NCI-H774 (cell line): ENCODE measurements at places on chromosomes 4 and X.

GRCh38 chrX:134002921-134003615, 17.7 kb upstream of the GPC3 start:
- no peak for DNase-seq

DNA sequence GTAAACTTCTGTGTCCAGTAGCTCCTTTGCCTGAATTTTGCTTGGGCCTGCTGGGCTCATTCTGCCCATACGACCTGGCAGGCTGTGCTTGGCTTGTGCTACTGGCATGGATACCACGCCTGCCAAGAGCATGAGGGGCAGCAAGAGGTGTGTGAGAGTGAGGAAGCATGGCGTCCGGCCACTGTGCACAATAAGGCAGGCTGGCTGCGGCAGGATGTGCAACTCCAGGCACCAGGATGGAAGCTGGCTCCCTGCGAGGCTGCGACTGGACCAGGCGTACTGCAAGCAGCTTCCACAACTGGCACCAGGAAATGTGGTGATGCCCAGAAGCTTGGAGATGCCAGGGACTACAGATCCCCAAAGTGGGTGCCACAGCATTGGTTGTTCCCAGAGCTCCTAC, 709.3 kb downstream of the PCDH18 start:
- no peak for DNase-seq

DNA sequence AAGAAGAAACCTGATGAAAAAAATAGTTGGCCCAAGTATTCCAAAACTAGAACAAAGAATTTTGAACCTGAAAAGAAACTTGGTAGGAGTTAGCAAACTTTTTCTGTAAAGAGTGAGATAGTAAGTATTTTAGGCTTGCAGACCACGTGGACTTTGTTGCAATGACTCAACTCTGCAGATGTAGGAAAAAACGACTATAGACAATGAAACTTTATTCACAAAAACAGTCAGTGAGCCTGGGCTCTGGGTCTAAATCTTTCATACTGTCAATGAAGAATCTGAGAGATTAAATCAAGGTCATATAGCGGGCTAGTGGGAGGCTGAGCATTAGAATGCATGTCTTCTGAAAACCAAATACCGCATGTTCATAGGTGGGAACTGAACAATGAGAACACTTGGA, 23.0 kb downstream of the SH3D19 start:
- DNase-seq = no peak

- DNase-seq = no peak
Observed at GRCh38 chr4:120918788-120919187, 3.7 kb downstream of the PRDM5 start.

DNA sequence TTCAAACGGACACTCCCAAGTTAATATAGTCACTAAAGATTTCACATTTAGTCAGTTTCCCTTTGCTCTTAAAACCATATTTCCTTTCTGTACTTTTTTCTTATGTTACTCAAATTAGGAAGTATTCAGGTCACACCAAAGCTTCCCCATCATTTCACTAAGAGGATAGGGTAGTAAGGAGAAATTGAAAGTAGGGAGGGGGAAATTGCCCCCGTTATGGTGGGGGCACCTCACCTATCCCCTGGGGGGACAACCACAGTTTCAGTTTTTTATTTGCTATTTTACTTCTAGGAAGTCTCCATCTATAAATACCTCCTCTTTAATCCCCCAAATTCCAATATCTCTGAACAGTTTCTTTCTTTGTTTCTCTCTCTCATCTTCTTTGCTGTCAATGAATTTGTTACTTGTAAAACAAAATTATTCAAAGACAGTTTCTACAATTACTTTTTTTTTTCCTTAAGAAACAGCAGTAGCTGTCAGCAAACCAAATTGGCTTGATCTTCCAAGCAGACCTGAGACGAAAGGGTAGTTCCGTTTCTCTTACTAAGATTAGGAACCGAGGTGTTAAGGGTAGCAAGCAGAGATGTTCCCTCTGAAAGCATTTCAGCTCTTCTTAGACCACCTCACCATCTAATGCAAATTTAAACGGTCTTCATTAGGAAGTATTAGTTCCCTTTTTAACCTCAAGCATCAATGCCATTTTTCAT, 160.2 kb upstream of the KLF3 start:
- DNase-seq = no peak

DNA sequence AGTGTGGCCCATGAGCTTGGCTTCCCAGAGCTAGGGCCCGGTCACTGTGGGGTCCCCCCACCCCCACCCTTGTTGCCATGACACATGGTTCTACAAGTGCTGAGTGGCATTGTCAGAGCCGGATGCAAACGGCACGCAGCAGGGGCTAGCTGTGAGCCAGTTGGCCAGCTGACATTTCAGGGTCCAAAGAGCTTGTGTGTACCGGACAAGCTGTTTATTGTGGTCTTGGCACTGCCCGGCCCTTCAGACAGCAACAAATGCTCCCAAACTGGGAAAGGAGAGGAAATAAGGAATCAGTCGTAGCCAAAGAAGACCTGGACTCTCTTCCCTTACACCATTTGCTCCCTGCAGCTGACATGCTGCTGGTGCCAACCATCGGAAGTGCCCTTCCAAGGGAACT, 36.8 kb downstream of the TSC22D3 start:
- DNase-seq = no peak

GRCh38 chrX:44903830-44904530, 31.0 kb downstream of the KDM6A start:
- DNase-seq = no peak

GRCh38 chr4:77451530-77451929, 154.1 kb upstream of the CXCL13 start:
- no peak for DNase-seq

DNA sequence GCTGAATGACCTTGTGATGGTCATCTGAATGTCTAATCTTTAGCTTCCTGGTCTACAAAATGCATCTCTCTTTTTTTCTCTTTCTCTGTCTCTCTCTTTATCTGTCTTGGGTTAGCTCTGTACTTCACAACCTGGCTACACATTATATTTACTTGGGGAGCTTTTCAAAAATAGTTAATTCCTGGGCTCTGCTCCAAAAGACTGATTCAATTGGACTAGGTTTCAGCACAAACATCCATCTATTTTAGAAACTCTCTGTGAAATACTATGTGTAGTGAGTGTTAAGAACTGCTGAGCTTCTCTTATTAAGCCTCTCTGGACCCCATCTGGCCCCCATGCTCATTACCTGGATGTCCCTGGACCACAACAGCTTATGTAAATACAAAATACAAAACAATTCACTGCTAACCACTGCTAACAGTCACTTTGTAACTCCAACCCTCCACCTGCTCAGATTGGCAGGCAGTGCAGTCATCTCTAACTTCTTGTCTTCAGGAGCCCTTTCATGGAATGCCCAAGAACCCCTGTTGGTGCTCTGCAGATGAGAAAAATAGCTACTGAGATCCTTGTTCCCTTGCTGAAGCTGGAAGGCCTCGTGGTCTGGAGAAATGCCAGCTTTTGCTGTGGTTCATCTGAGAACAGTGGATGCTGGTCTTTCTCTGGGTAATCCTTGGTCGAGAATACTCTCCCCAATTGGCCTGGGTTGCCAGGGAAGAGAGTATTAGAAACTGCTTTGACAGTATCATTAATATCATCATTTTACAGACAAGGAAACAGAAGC, 14.8 kb upstream of the BOD1L1 start:
- DNase-seq = no peak
